Heart left ventricle (tissue), 16 donors: ENCODE measurements at places on chromosomes 1 and 21.

DNA sequence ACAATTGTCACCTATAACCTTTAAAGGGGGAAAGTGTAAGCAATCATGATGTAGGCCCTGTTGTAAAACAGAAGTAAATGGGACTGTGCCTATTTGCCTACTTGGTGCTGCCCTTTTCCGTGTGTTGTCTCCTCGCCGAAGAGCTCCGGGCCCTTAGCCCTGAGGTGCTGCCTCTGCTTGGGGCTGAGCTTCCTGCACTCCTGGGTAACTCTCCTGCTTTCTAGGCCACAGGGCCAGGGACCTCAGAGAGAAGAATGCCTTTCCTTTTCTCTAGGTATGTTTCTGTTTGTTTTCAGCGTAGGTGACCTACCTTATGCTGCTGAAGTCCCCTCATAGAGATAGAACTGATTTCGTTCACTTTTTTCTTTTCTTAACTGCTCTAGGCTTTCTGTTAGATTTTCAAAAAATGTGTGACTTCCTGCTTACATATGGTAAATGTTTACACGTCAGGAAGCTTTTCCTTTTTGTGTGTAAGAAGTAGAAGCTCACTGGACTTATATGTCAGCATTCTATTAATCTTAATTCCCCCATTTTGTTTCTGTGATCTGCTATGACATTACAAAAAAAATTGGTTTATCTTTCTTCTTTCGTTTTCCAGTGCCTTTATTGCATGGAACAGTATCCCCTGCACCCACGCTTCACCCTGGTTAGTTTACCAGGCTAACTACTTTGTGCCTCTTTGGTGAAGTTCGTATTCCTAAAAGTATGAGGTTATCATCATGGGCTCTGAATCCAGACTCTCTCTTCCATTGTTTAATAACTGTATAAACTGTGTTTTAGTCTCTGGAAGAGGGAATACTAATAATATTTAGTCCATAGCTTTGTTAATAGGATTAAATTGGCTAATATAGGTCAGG, 61.7 kb downstream of the ITSN1 start:
- no peak for DNase-seq

DNA sequence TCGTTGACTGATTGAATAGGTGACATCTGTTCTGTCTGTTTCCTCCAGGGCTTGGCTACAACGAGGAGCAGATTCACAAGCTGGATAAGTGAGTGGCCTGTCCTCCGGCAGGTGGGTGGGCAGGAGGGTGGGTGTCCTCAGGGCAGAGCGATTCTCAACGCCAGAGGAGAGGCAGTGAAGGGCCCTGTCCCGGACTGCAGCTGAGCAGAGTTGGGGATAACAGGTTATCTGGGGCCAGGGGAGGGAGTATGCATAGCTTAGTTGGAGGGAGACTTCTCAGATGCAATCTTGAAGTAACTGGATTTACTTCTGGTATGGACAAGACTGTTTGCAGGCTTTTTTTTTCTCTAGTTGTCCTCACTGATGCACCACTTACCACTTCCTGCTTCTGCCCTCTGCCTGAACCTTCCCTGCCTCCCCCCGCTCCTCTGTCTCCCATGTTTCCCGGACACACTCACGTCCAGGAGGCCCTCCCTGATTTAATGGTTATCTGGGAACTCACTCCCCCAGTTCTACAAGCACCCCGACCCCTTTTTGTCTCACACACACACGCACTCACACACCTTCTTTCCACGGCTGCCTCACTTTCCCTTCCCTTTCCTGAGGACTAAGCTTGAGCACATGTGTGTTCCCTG, 16.4 kb upstream of the RASSF5 start:
- no peak for DNase-seq

GRCh38 chr1:223147873-223148272, 4.8 kb upstream of the TLR5 start:
- no peak for DNase-seq

DNA sequence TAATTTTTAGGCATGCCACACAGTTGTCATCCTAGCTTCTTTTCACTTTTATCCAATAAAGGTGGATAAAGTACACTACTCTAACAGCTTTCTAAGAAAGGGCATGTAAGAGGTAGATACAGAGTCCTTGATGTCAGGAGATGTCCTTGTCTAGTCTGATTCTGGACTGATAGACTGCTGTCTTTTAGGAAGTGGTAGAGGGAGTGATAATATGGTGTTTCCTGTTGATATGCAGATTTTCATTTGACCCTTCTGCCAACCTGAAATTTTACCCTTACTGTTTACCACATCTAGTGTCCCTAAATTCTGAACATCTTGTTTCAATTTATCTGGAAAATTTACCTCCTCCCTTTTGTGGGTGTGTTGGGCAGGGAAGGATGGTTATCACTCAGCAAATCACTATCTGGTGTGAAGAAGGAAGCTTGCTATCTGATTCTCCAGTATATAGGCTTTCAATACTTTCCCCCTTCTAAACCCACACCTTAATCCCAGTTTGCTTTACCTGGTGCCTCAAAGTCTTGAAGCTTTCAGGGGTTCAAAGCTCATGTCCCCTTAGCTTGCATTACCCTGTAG, 354.9 kb upstream of the SNX7 start:
- no peak for DNase-seq

DNA sequence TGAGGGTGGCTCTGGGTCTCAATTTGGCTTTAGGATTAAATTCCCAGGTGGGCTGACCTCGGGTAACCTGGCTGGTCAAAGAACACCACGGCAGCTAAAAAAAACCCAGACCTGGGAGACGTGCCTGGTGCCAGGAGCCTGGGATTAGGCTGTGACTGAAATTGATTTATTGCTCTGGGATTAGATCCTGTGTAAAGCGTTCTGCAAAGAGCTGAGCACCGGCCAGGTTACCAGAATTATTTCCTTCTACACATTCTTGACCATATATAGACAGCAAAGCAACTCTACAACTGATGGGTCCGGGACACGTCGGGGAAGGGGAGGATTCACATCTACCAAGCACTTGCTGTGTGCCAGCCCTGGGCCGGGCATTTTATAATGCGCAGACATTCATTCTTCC, 45.2 kb downstream of the TMCO4 start:
- no peak for DNase-seq

DNA sequence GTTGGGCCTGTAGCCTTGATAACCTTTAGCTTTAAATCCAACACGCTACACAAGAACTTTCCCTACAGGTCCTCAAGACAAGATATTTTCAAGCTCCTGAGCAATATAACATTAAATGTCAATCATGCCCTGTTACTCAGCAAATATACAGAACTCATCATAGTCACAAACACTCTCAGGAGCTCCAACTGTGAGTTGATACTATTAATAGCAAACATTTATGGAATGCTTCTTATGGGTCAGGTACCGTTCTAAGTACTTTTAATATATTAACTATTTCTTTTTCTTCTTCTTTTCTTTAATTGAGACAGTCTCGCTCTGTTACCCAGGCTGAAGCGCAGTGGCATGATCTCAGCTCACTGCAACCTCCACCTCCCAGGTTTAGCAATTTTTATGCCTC, 10.1 kb downstream of the EYA3 start:
- DNase-seq, result no peak

GRCh38 chr1:229300099-229300757, 29.3 kb downstream of the RAB4A start:
- DNase-seq, result no peak

DNA sequence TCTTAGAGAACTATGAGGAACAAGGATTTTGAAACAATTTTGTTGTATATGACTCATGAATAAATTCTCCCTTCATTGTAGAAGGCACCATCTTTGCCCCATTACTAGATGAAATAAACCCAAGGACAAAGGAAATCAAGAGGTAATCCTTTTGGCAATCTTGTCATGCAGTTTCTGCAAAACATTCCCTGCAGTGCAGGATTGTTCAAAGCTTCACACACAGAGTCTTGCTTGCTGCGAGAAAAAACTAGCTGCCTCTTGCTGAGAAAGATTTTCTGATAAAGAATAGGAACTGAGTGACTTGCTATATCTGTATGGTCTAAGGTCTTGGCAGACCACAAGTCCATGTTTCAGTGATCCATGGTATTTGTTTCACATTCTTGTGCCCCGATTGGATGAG, 657.4 kb upstream of the ADGRL4 start:
- DNase-seq, result no peak

DNA sequence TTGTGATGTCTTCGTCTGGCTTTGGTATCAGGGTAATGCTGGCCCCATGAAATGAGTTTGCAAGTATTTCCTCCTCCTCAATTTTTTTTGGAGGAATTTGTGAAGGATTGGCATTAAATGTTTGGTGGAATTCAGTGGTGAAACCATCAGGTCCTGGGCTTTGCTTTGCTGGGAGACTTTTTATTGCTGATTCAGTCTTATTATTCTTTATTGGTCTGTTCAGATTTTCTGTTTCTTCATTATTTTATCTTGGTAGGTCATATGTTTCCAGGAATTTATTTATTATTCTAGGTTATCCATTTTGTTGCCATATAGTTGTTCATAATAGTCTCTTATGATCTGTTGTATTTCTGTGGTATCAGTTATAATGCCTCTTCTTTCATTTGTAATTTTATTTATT, 126.7 kb downstream of the RABGAP1L start:
- no peak for DNase-seq

DNA sequence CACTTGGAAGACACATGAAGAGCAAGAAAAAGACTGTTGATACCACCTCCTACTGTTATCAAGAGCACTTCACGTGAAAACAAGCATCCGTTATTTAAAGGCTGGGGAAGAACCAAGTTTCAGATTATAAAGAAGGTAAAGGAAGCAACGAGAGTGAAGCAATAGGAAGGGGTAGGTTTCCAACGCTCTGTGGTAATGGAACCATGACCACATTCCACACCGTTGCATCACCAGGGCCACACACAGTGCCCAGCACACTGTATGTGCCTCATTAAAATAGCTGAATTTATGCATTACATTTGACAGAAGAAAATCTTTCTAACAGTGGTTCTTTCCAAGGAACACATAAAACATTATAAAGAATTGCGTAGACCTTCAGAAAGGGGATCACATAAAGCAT, 435.8 kb downstream of the MRPL39 start:
- DNase-seq, result no peak

DNA sequence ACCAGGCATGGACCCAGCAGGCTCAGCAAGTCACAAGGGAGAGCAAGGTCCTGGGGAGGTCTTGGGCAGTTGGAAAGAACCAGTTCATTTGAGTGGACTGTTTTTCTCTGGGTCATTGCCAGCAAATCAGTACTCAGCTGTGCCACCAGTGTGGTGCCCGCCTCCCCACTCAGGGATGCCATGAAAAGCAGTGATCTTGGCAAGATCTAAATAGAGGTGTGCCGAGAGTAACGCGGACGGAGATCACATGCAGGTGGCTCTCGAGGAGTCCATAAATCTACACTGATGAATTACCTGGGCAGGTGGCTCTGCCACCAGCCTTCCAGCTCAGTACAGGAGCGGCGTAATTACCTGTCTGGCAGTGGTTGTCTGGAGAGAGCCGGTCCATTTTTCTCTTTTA, 642.2 kb downstream of the PTPRU start:
- DNase-seq, result no peak

GRCh38 chr1:223750730-223751570, 38.6 kb downstream of the CAPN2 start:
- no peak for DNase-seq

DNA sequence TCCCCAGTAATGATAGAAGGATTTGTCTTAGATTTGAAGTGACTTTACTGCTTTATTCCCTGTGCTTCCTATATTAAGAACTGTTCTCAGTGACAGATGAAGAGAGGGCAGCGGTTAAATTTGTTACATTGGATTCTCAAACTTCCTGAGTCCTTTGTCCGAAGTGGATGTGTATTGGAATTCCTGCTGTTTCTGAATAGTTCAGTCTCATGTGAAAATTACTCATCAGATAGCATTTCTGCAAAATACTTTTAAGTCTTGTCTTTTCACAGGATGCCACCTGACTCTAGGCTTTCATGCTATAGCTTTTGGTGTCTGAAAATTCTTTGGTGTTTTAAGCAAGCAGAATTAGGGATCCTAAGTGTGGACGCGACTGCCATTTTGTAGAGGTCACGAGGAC, 83.6 kb downstream of the PRDM2 start:
- DNase-seq, result no peak

- no peak for DNase-seq
Measured at GRCh38 chr1:65953170-65953569, 160.5 kb downstream of the PDE4B start.

DNA sequence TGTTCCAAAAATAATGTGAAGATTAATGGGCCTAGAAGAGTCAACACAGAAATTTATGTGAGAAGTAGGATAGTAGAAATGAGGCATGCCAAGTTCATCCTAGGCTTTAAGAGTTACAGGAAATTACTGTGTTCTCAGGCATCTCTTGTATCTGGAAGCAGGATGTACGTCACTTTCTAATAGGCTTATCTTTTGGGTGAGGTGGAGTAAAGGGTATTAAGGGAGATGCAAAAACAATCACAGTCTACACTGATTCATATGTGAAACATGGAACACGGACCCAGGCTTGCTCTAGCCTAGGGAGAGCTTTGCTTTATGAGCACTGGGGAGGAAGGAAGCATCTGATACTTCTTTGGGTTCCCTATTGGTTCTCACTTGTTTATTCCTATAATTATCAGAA, 84.5 kb upstream of the RGS4 start:
- no peak for DNase-seq
